ENCODE measurements at places on chromosomes 5 and 9.
A peak's percentile ranks its signal among the peaks of the same experiment; 100 is the strongest.

DNA sequence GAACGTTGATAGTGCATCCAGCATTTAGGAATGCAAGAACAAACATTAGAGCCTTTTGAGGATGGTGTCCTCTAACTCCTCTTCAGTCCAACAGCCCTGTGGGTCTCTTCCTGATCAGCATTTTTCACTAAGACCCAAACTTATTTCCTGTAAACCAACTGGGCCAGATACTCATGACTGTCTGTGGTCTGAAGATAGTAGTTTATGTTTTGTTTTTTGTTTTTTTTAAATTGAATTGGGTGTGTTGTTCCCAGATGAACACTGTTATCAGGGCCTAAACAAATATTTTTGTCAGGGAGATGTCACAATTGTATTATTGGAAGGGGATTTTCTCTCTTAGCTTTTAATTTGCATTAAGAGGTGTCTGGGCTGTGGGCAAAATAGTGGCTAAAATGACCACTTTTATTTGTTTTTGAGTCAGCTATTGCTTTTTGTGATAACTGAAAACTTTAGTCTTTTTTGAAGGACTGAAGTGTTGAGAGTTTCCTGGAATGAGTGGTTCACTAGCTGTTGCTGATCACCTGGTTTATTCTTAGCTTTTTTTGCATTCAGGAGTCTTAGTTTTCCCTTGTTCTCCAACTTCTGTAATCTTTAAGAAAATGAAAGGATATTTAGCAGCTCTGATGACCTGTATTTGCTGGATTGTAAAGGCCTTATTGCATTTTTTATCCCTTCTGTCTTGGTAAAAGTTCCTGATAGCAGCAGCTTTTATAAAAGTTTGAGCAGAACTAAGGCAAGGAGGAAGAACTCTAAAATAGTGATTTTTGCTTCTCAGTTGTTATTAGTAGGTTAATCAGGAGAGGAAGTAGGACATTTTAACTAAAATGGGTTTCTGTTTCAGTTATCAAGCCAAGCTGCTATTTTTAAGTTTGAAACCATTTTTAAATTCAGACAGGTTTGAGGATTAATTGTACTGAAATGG lies 5.5 kb downstream of the MAN2A1 start:
- no peak for DNase-seq

- no peak for DNase-seq
Observed at GRCh38 chr9:129252937-129253802, 75.1 kb upstream of the IER5L start.

- no peak for DNase-seq
Observed at GRCh38 chr9:18939943-18940342, 93.1 kb downstream of the SAXO1 start.

DNA sequence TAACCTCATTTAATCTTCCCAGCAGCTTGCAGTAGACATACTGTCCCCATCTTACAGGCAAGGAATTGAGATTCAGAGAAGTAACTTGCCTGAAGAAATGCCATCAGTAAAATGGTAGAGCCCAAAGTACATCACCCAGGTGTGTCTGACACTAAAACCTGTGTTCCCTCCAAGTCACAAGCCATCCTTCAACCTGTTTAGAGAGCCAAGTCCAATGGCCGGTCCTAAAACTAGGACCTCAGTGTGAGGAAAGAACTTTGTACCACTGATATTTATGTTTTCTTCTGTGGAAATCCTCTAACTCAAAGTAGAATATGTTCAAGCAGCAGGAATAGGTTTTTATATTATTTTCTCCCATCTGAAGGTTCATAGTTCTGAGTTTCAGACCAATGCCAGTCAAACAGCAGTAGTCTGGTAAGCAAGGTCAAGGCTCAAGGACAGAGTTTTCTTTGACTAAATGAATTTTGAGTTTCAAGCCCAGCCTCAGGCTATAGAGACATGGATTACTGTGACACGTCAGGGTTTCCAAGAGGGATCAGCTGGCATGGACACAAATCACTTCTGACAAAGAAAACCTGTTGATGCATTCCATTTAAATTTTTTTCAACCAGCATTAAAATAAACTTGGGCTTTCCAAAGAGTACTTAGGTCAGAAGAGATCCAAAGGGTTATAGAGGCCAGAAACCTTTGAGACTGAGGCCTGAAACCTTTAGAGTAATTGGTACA lies 80.9 kb upstream of the PLPP6 start:
- DNase-seq: no peak

DNA sequence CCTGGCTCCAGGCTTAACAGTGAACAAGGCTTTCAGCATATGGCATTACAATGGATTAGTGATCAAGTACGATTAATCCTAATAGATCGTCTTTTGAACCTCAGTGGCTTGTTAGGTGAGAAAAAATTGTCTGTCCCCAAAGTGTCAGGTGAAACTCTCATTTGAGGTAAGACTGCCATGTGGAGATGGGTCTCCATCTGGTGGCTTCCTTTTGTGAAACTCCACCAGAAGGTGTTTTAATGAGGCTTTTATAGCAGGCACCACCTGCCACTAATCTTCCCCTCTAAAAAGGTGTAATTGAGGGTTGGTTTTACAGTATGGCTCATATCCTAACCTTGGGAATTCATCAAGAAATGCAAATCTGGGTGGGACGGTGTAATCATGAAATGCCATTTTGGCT lies 471.1 kb upstream of the MPDZ start:
- DNase-seq: no peak

GRCh38 chr9:89884356-89885083 lies 279.7 kb downstream of the GADD45G start:
- no peak for DNase-seq

GRCh38 chr5:142571371-142571770 lies 114.5 kb downstream of the FGF1 start:
- no peak for DNase-seq

- DNase-seq: no peak
Observed at GRCh38 chr5:94389515-94389899, 228.9 kb downstream of the KIAA0825 start.

DNA sequence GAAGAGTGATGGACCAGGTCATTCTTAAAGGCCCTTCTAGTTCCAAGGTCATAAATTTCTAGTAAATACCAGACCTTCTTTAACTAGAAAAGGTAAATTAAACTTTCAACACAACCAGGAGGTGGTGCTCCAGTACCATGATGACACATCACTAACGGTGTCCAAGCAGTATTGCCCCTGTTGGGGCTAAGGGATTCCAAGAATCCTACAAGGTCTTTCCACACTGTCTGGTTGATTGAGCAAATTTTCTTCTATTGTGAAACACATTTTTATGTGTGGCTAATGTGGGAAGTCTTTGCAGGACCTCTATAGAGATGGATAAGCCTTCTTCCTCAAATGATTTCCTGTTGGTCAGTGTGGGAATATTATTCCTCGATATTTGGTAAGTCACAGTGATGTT lies 459.6 kb upstream of the PAPPA start:
- DNase-seq: peak; percentile 26

DNA sequence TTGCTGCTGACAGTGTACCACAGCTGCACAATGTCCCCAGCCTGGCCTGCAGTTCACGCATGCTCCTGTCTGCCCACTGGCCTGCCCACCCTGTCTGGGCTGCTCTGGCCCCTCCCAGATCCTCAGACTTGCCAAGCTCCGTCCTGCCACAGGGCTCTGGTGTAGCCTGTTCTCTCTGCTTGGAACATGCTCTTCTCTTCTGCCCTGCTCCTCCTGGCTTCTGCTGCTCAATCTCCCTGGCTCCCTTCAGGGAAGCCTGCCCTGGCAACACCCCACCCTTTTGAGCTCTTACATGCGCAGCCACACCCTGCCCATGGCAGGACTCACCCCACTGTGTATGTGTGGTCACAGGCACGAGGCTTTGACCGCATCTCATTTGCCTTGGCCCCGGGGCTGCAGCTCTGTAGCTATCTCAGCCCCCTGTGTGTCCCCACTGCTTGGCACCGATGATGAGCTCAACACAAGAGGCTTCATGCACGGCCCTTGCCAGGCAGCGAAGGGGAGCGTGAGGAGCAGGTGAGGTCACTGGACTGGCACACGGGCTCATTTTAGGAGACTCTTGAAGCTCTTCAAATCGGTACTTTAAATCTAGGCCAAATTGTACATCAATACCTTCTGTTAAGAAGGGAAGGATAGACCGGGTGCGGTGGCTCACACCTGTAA lies 20.4 kb upstream of the BRD3 start:
- no peak for DNase-seq

- no peak for DNase-seq
Observed at GRCh38 chr5:54324651-54325271, 14.4 kb upstream of the ARL15 start.

- no peak for DNase-seq
Observed at GRCh38 chr5:112329419-112330090, 89.5 kb downstream of the EPB41L4A start.

GRCh38 chr9:121958530-121958929 lies 134.6 kb downstream of the TTLL11 start:
- DNase-seq: no peak

GRCh38 chr9:129495620-129496472 lies 125.1 kb downstream of the C9orf50 start:
- DNase-seq: peak; percentile 81

- peak; percentile 34 for DNase-seq
Observed at GRCh38 chr5:72066705-72067107, 40.6 kb upstream of the MAP1B start.

DNA sequence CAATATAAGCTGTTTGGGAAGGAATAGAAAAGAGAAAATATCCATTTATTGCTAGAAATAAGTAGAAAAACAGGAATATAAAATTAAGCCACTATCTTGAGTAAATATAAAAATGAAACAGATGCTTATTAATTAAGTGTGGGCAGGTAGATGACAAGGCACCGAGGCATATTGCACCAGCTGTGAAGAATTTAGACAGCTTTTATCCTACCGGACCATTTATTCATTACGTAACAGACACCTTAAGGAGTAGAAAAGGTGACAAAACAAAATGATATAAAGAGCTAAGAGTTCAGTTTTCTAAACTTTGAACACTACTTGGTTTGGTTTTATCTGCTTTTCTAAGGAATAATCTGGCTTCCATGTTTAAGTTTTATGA lies 404.1 kb downstream of the PTPRD start:
- DNase-seq: no peak

GRCh38 chr5:112087222-112087621 lies 330.2 kb upstream of the NREP start:
- no peak for DNase-seq
